Thymus (tissue), 14 donors: ENCODE measurements at places on chromosomes 12 and 14.

- DNase-seq: no peak
Measured at GRCh38 chr12:8779281-8779680, 43.1 kb upstream of the A2ML1 start.

DNA sequence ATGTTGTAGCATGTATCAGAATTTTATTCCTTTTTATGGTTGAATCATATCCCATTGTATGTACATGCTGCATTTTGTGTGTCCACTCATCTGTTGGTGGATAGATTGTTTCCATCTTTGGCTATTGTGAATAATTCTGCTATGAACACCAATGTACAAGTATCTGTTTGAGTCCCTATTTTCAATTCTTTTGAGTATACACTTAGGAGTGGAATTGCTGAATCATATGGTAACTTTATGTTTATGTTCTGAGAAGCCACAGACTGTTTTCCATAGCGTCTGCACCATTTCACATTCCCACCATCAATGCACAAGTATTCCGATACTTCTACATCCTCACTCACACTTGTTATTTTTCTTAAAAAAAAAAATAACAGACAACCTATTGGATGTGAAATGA lies 91.5 kb downstream of the ARF6 start:
- no peak for DNase-seq

- no peak for DNase-seq
Measured at GRCh38 chr12:106409878-106410277, 52.3 kb downstream of the POLR3B start.

DNA sequence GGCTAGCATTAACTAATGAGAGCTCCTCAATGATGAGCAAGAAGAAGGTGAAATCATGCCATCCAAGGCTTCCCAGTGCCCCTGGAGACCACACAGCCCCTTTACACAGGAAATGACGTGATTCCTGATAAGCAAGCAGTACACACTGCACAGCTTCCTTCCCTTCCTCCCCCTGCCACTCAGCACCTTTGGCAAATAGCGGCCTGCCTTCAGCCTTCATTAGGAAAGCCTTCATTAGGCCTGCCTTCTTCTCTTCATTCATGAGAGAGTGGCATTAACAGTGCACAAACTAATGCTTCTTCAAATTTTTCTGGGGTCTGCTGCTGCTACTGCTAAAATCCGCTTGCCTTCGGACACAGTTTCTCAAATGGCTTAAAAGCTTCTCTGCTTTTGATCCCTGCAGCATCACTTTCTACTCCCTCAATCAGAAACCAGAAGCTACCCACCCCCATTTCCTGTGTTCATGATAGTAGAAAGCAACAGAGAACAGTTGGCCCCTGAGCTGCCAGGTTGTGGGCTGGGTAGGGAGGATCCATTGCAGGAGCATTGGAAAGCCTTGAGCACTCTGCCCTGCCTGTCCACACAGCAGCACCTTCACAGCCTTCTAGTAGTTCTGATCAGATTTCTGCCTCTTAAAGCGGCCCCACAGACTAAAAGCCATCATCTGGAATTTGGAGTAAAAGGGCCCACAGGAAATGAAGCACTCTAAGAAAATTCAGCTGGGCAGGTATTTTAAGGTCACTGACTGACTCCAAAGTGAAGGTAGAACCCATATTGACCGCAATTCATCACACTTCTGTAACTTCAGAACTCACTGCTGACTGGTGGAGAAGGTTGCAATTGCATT lies 103.8 kb upstream of the ETV6 start:
- DNase-seq: peak; percentile 93

GRCh38 chr12:131066886-131067490 lies 113.3 kb downstream of the ADGRD1 start:
- DNase-seq: no peak

DNA sequence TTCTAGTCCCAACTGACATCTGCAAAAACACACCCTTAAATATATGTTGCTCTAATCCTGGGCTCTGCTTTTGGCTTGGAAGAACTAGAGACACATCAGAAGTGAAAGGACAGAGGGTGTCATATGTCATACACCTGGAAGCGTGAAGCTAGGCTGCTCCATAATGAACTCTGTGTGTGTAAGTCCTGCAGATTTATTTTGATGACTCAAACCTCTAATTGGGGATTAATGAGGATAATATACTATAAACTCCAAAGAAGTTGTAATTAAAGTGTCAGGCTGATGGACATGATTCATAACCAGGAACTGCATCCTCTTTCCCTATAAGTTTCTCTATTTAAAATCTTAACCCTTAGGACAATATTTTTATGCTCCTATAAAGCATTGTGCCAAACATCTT lies 4.4 kb upstream of the KCNK10 start:
- no peak for DNase-seq

- DNase-seq: no peak
Measured at GRCh38 chr12:126385785-126386184, 1320.5 kb downstream of the AACS start.

DNA sequence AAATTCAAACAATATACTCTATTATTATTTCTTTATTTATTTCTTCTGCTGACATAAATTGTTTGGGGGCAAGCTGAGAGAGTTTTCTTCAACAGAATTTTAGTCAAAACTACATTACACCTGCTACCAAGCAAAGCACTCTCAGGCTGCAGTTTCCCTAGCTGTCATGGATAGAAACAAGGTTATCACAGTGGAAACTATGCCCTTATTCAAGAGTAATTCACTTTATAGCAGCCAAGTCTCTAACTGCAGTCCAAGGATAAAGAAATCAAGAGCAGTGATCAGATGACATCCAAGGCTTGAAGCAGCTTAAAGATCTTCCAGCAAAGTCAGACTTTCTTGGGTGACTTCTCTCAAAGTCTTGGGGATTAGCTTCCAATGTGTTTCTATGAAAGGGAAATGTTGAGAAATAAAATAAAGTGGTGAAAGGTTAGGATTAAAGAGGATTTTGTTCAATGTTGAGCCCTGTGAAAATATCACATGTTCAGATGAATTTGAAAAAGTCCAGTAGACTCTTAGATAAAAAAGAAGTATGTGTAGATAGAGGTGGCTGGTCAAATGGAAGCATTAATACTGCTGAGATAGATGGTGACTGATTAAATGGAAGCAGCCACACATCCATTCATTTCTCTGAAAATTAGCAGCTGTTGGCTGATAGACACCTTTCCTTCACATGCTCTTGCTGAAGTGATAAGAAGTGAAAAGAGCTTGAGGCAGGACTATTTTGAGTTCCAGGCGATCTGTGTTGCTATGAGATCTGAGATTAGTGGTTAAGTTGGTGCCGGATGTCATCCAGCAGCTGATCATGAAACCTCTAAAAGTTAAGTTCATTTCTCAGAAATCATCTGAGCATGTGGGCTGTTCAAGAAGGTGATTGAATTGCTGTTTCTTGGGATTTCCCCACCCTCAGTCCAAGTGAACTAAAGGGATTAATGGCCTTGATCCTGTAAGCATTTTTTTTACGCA lies 257.8 kb upstream of the BTG1 start:
- DNase-seq: peak; percentile 71

GRCh38 chr12:46373301-46374296 lies 1.0 kb upstream of the SLC38A2 start:
- DNase-seq: peak; percentile 50

DNA sequence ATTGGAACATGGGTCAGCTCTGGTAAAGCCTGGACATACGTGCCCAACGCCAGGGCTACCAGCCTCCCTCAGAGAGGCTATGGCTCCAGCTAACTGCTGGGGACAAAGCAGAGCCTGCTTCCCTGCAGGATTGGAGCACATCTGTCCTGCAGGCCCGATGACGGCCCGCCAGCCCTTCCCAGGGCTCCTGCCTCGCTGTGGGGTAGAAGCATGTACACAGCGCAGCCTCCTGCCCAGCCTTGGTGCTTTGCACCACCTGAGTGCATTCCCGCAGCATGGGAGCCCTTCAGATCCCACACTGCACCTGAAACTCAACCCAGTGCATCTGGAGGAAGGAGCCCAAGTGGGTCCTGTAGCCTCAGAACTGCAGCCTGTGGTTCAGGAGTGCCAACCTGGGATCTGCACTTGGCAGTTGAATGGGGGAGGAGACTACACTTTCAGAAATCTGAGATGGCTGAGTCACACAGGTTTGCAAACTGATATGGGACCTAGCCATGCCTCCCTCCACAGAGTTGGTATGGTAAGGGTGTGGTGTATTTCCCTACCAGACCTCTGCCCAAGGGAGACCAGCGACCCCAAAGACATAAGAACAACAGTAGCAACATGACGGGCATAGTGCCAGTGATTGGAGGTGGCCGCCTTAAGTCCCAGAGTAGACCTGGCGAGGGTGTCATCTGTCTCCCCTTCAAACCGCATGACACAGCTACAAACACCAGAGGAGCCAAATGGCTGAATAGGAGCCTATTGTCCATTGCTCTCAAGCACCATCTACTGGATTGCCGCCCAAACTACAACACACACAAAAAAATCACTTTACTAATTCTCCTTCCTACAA lies 273.9 kb upstream of the MIS18BP1 start:
- DNase-seq: no peak

- no peak for DNase-seq
Measured at GRCh38 chr14:45140661-45141187, 5.0 kb downstream of the FANCM start.

DNA sequence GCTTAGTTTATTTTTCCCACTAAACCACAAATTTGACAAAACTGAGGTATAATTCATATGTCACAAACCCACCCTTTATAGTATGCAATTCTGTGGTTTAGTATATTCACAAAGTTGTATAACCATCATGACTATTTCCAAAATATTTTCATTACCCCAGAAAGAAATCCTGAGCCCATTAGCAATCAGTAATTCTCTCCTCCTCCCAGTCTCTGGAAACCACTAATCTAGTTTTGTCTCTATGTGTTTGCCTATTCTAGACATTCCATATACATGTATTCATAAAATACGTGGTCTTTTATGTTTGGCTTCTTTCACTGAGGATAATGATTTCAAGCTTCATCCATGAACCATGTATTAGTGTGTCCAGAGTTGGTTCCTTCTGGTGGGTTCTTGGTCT lies 267.6 kb downstream of the AEBP2 start:
- DNase-seq: no peak

GRCh38 chr14:75752907-75753594 lies 92.0 kb downstream of the TTLL5 start:
- DNase-seq: no peak

GRCh38 chr12:3964439-3964838 lies 91.2 kb upstream of the PARP11 start:
- DNase-seq: no peak

GRCh38 chr14:87131879-87132278 lies 861.1 kb downstream of the GALC start:
- DNase-seq: no peak

DNA sequence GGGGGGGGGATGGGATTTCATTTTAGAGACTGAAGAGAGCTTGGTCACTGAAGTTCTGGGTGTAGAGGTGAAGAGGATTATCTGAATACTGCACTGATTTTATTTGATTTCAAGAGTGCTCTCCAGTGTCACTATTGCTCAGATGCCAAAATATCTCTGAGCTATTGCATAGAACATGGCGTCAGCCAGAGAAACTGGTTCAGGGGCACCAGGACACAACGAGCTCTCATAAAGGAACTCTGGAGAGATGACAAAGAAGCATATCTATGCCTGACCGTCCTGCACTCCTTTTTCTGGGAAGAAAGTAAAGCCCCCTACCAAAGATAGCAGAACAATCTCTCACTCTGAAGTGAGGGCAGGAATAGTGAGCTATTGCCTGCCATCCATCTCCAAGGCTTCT lies 2.0 kb downstream of the SLC7A8 start:
- no peak for DNase-seq

- no peak for DNase-seq
Measured at GRCh38 chr14:86513056-86513455, 983.1 kb downstream of the FLRT2 start.
